Spleen (tissue), 13 donors: ENCODE measurements at places on chromosomes 3 and 15.

DNA sequence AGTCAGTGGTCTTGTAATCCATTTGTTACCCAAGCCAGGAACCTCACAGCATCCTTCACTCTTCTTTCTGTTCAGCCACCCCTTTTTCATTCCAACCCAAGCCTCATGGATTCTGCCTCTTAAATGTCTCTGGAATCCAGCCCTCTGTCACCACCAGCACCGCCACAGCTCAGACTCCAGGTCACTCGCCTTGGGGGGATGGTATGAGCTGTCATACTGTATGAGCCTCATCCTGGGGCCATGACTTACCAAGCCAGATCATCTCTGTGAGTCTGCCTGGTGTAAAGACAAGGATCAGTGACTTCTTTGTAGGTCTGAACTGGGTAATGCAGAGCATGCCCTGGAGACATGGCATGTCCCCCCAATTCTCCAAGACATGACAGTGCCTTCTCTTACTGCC is 79.6 kb downstream of the PGPEP1L start:
- no peak for DNase-seq

- no peak for DNase-seq
These were observed 295 bp downstream of the ZWILCH start for GRCh38 chr15:66505430-66505811.

- DNase-seq: no peak
These were observed 102.3 kb upstream of the PFN2 start for GRCh38 chr3:150073031-150073430.

DNA sequence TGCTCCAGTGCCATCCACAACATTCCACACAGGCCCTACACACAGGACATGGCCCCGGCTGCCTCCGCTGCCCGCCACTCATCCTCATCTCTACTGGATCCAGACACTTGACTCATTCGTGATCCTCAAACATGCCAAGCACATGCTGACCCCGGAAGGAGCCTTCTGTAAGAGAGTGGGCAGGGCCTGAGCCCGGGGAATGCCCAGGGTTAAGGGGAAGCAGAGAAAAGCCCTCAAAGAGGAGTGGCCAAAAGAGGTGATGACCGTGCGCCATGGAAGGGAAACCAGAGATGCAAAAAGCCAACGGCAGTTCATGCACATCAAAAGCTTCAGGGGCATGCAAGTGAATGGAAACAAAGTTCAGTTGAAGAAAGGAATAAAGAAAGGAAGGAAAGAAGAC is 46.1 kb downstream of the RFTN1 start:
- DNase-seq: peak; percentile 74

- DNase-seq: no peak
These were observed 169.9 kb downstream of the MECOM start for GRCh38 chr3:169493521-169494141.

DNA sequence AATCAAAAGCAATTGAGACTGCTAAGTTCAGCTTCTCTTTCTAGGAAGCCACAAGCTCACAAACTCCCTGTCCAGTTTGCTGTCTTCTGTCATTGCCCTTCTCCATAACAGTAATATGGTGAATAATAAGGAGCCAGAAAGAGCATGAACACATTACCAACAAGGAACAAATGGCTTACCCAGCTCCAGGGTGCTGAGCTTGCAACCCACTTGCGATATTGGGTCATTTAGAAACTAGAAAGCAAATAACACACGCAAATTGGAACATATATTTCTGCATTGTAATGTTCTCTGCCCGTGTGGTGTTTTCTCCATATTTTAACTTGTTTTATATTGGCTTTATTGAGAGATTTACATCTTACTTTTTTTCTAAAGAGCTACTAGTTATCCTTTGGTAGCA is 325.3 kb downstream of the GBE1 start:
- no peak for DNase-seq

DNA sequence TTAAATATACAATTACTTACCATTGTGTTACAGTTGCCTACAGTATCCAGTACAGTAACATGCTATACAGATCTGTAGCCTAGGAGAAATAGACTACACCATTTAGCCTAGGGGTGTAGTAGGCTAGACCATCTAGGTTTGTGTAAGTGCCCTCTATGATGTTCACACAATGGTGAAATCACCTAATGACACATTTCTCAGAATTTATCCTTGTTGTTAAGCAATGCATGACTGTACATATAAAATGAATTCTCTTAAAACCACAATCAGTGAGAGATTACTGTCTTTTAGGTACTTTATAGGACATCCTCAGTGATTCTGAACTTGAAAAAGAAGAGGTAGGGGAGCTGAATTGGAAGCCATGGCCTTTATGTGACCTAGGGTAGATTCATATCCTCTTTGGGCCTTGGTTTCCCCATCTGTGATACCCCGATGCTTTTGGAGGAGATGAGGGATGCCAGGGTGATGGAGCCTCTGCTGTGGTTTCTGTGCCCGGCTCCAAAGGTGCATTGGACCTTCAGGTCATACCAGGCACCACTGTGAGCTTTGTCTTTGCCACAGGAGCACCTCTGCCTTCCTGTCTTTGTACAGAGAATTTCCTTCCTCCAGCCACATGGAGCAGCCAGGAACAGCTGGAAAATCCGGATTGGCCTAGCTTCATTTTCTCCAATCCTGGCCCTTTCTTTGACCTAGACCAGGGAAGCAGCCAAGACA is 51.9 kb upstream of the FLNB start:
- DNase-seq: no peak

DNA sequence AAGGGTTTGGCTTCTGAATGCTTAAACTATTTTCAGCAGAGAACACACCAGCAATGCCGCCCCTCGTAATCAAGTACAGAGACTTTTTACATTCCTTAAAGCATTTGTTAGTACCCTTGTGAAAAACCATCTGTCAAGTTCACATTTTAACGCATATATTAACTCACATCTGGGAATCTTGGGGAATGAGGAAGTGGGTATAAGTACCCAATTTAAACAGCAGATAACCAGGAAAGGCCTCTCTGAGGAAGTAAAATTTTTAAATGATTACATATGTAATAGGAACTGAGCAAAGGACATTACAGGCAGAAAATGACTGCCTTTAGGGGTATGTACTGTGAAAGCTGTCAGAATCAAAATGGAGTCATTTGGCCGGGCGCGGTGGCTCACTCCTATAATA is 12.8 kb upstream of the CFAP44 start:
- no peak for DNase-seq

DNA sequence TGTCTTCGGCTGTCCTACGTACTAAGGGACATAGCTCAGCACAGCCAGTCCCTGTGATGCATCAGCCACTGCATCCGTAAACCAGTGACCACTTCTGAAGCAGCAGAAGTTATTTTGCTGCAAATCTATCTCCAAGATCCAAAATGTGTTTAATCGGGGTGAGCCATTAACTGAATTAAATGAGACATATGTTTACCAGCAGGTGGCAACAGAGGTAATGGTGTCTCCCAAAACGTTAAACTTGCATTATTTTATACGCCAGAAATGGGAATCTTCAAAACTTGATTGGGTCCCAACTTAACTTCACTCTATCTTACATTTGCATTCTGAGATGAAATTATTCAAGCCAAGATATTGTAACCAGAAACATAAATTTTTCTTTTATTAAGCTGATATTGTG is 75.3 kb upstream of the BOC start:
- DNase-seq: no peak

GRCh38 chr3:127915115-127915936 is at the start of gene KBTBD12:
Gene KBTBD12, plus strand, starts transcription at chr3:127915232. Its CDS starts 7,830 bp downstream, at chr3:127923062.
- DNase-seq: no peak

DNA sequence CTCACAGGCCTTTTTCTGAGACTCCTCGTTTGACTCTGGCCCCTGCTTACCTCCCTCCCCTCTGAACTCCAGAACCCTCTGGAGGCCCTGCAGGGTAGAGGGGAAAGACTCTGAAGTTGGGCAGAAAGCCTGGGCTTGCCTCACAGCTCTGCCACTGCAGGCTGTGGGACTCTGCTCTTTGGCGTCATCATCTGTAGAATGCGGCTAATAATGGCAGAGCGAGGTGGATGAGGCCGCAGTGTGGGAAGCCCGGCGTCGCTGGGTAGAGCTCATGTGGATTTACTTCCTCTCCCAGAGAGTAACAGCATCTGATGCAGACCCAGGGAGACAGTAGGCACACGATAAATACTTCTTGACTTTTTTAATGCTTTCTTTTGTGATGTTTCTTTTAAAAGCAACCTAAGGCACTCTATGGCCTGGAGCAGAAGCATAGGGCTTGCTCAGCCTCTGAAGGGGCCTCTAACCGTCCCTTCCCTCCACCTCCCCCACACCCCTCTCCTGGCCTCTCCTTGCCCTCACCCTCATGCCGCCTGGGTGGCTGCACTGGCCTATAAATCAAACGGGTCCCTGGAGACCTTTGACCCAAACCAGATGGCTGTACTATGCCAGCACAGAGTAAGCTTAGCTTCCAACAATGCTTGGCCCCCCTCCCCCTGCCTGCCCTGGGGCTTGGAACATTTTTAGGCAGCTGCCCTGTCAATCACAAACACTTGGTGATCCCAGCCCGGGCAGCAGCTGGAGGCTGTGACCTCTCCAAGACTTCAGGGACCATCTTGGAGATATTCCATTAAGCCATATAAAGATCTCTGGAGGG is 32.9 kb downstream of the SPSB4 start:
- peak; percentile 58 for DNase-seq

DNA sequence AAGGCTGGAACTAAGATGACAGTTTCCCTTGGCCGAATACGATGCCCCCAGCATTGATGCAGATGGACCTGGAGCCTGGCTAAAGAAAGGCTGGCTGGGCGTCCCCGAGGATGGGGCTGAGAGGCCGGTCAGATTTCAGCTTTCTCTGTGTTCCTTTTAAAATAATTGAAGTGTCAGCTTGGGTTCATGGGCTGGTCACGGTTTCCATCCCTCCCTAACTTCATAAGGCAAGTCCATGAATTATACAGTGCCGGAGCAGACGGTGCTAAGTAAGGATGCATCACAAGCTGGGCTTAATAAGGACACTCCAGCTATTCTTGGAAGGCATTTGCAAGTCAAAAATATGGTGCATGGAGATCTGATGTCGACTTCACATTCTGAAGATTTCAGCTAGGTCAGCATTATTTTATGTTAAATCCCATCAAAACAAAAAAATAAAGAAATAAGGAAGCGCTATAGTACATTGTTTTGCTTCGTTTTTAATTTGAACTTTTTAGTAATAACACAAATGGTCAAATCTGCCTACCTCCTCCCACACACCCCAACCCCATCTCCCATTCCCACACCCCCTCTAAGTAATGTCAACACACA is 220.8 kb downstream of the RPLP1 start:
- no peak for DNase-seq

DNA sequence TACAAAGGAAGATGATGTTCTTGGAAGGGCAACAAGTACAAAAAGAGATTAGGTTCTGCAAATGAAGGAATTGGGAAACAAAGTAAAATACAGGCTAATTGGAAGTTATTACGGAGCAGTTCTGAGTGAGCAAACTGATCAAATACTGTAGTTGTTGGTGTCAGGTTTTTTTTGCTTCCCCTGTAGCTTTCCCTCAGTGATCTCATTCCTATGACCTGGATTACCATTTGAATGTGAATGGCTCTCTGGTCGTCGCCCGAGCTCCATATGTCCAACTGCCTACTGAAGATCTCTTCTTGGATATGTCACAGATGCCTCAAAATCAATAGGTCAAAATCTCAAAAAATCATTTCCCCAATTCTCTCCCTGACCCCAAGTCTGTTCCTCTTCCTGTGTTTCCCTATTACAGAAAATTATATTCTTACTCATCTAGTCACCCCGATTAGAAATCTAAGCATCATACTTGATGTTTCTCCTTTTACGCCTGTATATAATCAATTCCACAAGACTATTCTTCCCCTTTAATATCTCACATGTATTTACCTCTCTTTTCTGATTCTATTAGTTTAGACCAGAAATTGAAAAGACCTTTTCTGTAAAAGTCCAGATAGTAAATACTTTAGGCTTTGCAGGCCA is 29.0 kb downstream of the GOLM2 start:
- no peak for DNase-seq

GRCh38 chr3:127702151-127702578 is 29.4 kb downstream of the ABTB1 start:
- peak; percentile 63 for DNase-seq

DNA sequence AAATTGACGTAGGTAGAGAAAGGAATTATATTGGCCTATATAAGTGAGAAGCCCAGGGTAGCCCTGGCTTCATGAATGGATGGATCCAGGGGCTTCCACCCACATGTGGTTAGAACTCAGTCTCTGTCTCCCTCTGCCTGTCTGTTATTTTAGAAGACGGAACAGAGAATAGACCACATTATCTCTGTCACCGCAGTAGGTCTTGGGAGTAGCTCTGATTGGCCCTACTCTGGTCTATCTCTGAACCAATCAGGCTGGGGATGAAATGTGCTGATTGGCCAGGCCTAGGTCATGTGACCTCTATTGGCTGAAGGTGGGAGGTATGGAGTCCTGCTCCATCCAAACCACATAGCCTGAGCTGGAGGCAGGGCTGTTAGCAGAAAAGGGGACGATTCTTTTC is 143.0 kb upstream of the PRR23C start:
- no peak for DNase-seq

- DNase-seq: no peak
These were observed 391.5 kb downstream of the RAP2B start for GRCh38 chr3:153553605-153553945.

GRCh38 chr3:168154089-168154488 is 58.4 kb upstream of the GOLIM4 start:
- DNase-seq: no peak

GRCh38 chr3:120049881-120050539 is 44.2 kb downstream of the GSK3B start:
- no peak for DNase-seq

DNA sequence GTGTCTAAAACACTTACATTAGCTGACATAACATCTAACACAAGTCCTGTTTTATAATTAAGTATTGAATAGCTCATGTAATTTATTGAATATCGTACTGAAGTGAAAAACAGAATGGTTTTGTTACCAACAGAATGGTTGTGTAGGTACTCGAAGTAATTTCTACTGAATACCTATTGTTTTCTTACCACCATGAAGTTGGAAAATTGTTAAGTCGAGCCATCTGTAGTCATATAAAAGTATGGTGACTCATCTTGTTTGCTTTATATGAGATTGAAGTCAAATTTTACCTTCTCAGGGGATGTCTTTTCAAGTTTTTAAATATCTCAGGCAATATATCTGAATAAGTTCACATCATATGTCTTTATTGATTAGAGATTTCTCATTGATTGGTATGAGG is 37.6 kb downstream of the PIAS1 start:
- no peak for DNase-seq

GRCh38 chr3:100043271-100043670 is 71.0 kb downstream of the FILIP1L start:
- DNase-seq: no peak

GRCh38 chr15:56327721-56328502 is 37.3 kb upstream of the TEX9 start:
- DNase-seq: no peak
